CD4-positive, alpha-beta T cell treated with Interleukin-1 beta for 1 hour (primary cell): ENCODE measurements at places on chromosomes 2 and 18.

DNA sequence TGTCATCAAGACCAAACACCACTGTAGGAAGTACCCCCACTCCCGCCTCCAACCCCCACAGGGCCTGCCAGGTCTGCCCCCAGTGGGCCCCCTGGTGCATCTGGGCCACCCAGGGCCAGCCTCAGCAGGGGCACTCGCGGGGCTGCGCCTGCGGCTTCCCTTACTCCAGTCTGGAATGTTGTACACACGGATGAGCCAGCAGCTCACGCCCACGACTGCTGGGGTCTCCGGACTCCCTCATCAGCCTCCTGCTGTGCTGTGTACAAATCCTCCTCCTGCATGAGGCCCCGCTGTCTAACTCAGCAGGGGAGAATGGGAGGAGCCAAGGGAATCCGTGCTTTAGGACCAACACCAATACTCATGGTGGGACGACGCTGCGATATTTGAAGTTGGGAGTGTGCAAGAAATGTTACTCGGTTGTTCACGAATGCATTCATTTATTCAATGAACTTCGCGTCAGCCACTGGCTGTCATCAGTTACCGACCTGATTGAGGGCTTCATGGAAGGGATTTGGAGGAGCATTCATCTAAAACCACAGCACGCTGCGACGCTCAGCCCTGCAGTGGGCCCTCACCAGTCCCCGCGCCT, 654 bp upstream of the ASB1 start:
- no peak for DNase-seq

DNA sequence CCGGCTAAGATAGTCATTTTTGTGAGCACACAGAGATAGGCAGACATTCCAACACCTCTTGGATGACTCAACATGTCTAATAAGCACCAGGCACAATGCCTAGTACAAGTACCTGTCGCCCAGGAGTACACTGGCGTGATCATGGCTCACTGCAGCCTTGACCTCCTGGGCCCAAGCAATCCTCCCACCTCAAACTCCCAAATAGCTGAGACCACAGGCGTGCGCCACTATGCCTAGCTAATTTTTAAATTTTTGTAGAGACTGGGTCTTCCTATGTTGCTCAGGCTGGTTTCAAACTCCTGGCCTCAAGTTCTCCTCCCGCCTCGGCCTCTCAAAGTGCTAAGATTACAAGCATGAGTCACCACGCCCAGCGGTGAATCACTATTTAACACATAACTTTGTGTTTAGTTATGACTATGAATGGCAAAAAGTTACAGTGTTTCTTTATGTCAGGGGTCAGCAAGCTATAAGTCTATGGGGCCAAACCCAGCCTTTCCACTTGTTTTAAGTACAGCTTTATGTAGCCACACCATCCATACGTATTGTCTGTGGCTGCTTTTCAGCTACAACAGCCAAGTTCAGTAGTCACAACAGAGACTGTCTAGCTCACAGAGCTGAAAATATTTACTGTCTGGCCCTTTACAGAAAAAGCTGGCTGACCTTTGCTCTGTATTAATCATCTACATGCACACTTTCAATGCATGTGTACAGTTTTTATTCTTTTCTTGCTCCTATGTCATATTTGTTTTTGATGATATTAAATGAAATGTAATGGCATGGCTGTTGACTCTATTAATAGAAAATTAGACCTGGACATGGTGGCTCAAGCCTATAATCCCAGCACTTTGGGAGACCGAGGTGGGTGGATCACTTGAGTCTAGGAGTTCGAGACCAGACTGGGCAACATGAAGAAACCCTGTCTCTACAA, 18.7 kb downstream of the ORC2 start:
- no peak for DNase-seq

GRCh38 chr18:51107598-51108305, 77.7 kb downstream of the SMAD4 start:
- no peak for DNase-seq

DNA sequence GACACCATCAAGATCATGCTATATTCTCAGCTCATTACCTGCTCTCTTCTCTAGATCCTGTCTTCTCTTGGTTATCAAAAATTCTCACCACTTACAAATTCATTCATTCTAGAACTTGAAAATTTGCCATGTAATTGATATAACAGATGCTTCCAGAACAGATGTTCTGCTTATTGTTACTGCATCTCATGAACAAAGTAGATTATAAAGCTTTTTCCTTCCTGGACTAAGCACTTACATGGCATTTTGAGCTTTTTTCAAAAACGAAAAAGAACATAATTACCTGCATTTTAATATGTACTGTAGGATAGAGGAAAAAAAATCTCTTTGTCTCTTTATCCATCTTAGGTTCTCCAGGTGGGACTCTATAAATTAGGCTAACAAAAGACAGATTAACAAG, 79.6 kb upstream of the CREB1 start:
- no peak for DNase-seq

DNA sequence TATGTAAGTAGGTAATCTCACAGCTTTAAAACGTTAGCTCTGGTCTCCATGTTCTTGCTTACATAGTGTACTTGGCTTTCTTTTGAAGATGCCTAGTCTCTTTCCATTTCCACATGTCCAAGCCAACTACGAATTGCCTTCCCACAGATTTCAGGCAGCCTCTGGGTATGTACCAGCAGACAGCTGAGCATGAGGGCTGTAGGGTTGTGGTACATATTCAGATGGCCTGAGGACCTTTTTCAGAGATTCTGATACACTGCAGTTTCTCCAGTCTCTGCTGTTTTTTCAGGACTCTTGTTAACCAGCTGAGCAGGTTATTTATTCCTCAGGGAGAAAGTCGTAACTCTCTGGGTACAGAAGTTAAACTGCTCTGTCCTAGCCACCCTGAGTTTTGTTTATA, 3.1 kb upstream of the KCNJ13 start:
- no peak for DNase-seq

GRCh38 chr2:3143602-3144001, 234.0 kb downstream of the EIPR1 start:
- no peak for DNase-seq

- DNase-seq = no peak
Measured at GRCh38 chr18:45835057-45835636, 9.7 kb downstream of the SIGLEC15 start.

GRCh38 chr2:105413206-105413605, 14.4 kb upstream of the FHL2 start:
- no peak for DNase-seq

DNA sequence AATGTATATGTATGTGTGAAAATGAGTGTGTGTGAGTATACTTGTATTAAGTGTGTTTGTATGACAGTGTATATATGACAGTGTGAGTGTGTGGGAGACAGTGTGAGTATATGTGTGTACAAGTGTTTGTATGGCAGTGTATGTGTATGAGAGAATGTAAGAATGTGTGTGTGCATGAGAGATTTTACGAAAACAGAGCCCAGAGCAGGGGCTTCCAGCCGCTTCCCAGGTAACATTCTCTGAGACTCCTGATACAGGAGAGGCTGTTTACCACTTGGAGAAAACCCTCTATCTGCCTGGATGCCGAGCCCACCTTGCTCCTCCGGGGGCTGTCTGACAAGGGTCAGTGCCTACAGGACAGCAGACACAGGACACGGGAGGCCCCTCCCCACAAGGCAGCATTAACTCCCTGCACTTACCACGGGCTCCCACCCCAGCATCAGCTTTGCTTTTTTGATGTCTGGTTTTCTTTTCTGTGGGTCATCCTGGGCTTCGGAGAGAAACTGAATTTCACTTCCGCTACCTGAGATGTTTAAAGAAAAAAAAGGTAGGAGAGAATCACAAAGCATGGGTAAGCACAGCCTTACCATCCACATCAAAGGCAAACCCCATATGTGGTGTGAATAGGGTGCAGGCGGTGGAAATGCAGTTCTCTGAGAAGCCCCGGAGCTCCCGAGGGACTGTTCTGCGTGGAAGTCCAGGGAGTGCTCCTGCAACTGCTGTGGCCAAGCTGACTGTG, 97.6 kb downstream of the UXS1 start:
- peak; percentile 47 for DNase-seq

GRCh38 chr18:31980863-31981262, 37.8 kb upstream of the RNF125 start:
- DNase-seq = no peak

DNA sequence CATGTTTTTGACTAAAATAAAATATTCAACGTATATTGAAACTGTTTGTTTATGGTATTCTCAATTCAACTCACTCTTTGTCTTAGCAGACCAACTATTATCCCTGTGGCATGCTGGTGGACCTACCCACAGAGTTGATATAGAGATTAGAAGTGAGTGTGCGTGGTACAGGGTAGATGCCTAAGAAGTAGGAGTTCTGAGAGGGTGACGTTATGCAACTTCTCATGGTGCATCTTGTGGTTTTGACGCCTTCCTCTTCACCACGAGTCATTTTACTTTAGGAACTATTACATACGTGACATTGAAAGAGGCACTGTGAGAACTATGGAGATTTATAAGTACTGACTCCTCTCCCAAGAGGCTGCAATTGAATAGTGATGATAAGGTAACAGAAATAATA, 26.6 kb upstream of the NAPG start:
- DNase-seq = no peak

GRCh38 chr2:221572821-221573429, 821 bp upstream of the EPHA4 start:
- no peak for DNase-seq

DNA sequence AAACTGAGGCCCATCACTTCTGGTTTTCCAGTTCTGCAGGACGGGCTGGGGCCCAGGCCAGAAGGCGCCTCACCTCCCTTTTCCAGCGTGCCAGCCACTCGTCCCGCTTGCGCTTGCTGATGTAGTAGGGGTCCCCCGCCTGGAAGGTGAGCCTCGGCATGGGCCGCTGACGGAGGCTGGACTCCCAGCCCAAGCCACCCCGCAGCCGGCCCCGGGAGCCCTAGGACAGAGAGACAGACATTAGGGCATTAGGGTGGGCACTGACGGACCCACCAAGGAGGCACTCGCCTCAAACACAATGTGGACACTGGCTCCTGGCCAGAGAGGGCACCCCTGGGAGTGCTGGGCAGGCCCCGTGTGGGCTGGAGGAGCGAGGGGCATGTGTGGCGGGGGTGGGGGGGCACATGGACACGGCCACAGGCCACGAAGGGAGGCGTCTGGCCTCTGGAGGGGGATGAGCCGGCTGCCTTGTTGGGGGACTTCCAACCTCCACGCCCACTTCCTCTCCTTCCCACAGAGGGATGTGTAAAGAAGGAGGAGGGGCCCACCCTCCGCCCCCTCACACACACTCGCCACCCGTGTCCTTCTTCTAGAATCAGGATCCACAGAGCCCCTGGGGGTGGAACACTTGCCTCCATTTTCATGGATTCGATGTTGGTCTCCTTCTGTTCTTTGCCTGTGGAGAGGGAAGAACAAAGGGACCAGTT, 66.7 kb downstream of the DNMT3A start:
- DNase-seq = peak; percentile 73

- no peak for DNase-seq
Measured at GRCh38 chr2:136448432-136448831, 316.9 kb upstream of the THSD7B start.

DNA sequence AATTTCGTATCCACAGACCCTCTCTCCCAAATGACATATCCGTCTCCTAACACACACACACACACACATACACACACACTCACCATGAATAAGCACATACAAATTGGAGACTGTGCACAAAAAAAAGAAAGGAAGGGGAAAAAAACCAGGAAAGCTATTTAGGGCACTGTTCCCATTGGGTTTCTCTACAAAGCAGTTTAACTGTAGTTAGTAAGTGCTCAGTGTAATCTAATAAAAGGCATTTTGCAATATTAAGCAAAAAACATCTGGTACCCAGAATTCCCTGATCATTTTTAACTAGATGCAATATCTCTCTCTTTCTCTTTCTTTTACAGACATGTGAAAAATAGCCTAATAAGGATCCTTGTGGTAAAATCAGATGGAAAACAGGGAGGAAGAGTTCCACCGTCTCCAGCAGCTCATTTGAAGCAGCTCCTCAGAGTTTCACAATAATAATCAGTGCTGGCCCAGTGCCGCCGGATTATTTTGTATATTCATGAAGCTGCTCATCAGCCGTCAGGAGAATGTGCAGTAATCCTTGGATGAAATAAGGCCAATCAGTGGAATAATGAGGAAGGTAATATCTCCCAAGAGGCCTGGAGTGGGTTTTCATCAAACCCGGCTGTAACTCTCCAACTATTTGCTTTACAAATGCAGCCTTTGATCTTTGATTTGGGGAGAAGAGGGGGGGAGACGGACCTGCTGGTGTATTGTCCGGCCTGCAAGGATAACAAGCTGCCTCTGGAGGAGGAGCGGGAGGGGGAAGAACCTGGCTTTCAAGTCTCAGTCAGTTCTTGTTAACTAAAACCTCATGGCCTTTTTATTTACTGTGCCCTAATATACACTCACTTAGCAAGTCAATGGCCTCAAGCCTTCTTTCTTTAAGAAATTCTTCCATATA, 227.6 kb upstream of the SMIM21 start:
- DNase-seq = no peak

- no peak for DNase-seq
Measured at GRCh38 chr2:67642046-67642382, 244.9 kb downstream of the ETAA1 start.
